ENCODE measurements at places on chromosomes 6 and 20.

DNA sequence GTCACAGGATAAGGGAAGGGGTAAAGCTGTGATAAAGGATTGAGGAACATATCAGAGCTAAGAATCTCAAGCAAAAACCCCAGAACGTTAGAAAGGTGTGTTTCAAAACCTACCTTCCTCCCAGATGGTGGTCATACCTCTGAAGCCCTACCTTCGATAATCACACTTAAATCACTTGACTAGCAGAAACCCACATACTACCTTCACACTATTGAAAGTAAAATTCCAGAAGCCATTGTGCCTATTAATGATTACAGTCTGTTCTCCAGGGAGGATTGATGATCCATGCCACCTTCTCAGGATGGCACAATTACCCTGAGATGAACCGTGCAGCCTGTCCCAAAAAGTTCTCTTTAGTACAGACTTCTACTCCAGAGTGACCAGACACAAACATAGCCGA lies 72.3 kb upstream of the SOX4 start:
- DNase-seq = no peak

DNA sequence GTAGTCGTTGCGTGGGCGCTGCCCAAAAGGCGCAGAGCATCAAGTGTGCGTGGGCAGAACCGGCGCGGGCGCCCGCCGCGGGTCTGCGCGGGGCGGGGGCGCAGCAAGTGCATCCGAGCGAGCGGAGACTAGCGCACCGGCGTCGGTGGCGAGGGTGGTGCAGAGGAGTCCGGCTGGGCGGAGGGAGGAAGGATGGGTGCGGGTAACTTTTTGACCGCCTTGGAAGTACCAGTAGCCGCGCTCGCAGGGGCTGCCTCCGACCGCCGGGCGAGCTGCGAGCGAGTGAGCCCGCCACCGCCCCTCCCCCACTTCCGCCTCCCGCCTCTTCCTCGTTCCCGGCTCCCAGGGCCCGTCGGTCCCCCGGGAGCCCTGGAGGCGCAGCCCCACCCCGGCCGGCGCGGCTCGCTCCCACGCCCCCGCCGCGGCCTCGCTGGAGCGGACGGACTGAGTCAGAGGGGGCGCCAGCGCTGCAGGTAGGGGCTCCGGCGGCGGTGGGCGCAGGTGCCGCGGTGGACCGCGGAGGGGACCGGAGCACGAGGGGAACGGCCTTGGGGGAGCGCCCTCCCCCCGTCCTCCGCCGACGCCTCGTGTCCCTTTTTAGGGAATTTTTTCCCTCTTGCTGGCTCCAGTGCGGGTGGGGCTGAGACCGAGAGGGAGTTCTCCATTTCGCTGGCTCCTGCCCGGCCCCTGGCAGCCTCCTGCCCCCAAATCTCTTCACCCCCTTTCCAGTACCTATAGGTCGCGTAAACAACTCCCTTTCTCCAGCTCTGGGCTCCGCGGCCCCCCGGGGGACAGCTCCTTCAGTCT lies 1.6 kb upstream of the DBNDD2 start:
- DNase-seq = peak; percentile 67

- no peak for DNase-seq
Observed at GRCh38 chr20:14580418-14581074, 243.1 kb upstream of the FLRT3 start.

DNA sequence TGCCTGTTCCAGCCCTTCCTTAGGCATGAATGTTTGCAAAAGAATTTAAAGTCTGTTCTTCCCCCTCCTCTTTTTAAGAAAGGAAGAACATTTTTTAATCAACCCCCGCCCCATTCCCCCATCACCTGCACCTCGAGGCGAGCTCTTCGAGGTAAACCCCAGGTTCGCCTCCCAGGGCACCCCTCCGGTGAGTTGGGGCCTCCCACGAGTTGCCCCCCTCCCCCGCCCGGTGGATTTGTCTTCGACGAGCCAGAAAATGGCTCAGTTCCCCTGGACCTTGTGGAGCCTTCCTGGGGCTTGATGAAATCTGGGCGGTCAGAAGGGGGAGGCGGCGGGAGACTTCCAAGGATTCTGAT lies 256 bp upstream of the OVOL2 start:
- no peak for DNase-seq

DNA sequence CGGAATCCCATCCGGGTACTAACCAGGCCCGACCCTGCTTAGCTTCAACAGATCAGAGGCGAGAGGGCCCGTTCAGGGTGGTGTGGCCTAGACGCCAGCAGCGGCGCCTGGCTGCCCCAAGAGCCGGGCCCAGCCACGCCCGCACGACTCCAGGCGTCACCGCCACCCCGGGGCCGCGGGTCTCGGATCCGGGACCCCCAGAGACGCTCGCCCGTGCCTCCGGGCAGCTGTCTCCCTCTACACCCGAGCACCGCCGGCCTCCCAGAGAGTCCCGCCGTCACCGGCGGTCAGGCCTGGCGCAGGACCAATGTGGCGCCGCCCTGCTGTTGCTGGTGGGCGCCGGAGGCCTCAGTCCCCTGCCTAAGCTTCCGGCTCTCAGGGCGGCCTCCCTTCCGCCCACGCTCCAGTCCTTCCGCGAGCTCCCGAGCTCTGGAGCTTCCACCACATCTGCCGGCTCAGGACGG lies 441.2 kb upstream of the DEFB115 start:
- no peak for DNase-seq

DNA sequence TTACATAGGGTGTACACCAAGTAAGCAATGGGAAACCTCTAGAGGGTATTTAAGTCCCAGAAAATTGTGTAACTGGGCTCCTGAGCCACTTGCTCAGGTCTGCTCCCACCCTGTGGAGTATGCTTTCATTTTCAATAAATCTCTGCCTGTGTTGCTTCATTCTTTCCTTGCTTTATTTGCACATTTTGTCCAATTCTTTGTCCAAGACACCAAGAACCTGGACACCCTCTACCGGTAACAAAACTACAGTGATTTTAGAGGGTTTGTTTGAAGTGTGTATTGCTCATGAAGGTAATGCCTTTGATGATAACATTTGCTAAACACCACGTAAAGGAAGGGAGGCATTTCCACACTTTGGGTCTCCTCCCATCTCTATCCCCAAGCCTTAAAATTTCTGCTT lies 46.2 kb downstream of the MYB start:
- peak; percentile 42 for DNase-seq

Measured in LoVo (cell line).